ENCODE measurements at places on chromosomes 2 and 18. TPM values are rescaled to one million over a fixed set of nuclear protein-coding genes. Genes with fewer than 3 reads are reported as not detected.

DNA sequence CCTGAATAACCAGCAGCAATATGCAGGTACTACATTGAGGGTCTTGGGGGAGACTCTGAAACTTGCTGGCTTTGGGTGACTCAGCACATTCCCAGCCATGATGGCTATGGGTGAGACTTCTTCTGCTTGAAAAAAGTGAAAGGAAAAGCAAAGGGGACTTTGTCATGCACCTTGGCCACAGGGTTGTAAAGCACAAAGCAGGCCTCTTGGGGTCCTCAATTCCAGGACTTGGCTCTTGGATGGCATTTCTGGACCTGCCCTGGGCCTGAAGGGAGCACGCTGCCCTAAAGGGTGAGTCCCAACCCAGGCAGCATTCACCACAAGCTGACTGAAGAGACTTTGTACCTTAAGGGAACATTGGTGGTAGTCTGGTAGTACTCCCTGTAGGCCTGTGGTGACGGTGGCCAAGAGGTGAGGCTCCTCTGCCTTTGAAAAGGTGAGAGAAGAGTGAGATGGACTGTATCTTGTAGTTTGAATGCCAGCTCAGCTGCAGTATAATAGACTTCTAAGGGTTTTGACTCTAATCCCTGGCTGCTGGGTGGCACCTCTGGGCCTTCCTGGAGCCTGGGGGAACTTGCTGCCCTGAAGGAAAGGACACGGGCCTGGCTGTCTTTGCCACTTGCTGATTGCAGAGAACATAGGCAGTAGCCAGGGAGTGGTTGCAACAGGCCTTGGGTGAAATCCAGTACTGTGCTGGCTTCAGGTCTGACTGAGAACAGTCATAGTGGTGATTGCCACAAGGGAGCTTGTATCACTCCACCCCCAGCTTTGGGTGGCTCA is 36.5 kb upstream of the CYTIP start:
- no peak for DNase-seq

Gene AQP12B
- polyA plus RNA-seq = 0.14 TPM

DNA sequence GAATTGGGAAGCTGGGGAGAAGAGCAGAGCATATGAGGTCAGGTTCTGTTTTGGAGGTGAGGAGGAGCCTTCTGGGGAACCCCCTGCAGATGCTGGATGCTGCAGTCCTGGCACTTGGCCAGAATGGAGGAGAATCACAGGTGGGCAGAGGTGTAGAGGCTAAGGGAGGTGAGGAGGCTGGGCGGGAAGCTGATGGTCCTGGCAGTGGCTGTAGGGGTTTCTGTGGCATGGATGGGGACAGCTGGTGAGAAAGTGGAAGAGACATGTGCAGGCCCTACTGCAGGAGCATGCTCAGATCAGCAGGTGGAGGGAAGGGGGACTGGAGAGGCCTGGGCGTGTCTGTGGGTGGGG is 101.3 kb downstream of the DYSF start:
- no peak for DNase-seq

DNA sequence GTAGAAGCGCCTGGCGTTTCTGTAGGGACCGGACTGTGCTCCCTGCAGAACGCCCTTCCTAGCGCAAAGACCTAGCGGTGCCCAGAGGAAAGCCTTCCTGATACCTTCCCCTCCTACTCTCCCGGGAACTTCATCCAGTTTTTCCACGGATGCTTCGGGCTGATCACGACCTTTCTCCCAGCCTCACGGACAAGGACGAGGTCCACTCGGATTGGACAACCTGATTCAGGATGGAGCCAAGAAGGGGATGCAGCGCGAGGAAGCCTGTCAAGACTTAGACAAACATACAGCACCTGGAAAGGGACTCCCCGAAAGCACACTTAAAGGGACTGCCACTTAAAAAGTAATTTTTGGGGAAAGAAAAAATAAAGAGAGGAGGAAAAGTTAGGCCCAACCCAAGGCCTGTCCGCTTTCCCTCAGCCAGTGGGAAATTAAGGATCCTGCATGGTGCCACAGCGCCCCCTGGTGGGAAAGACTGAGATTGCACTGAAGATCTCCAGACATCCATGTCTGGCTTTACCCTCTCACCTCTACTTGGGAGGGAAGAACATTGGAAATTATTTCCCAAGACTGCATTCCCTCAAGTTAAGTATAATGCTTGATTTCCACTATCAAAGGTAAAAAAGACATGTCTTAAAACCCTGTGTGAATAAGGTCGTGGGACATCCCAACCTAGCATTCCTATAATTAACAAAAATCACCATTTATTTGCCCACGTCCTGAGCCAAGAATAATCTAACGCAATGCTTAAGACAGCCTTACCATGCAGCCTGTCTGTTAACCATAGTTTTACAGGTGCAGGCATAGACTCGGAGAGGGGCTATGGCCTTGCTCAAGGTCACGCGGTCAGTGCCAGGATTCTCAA is 13.4 kb upstream of the COPS8 start:
- no peak for DNase-seq

DNA sequence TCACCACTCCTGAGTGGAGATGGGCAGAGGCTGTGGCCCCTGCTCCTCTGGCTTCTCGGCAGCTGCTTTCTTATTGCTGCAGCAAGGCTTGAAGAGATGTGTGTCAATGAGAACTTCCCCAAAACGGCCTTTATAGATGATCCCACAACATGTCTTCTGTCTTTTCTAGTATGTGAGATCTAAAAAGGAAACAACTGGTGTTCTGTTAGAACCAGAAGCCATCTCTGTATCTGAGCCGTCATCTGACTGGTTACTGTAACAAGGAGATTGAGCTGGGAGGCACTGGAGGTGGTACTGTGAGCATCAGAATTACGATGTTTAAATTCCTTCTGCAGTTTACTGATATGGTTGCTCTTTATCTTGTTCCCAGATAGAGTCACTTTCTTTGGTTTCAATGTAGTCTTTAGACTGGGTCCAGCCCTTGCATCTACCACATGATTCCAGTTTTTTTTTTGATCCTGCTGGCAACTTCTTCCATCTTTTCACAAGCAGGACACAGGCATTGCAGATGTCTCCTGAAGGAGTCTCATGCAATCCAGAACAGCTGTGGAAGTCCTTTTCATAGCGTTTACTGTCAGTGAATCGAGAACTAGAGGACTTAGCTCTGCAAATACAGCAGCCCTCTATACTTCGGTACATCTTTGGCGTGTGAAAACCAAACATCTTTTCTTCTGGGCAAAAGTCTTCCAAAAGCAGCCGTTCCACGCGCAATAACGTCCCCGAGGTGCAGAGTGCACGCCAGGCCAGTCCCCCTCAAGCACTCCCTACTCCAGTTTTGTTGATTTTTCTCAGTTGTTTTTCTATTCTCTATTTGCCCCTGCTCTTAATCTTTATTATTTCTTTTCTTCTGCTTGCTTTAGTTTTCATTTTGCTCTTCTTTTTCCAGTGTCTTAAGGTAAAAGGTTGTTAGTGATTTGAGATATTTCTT is 29.7 kb downstream of the TAF4B start:
- DNase-seq = no peak

DNA sequence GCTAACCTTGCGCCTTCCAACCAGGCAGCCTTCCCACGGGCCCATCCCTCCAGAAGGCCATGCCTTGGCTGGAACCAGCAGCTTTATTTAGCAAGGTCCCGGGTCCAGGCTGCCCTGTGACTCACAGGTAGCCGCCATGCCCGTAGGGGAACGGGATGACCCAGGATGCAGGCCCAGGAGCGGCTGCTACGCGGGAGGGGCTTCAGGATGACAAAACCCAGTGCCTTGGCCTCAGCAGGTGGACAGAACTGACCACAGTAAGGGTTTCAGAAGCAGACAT is 63.3 kb downstream of the RTP5 start:
- no peak for DNase-seq

Gene HOXD13
- 0.17 TPM for polyA plus RNA-seq
